M059J (cell line): ENCODE measurements at places on chromosomes 12 and 14.

GRCh38 chr14:68469208-68469713 is 323.6 kb downstream of the ZFP36L1 start:
- DNase-seq = no peak

GRCh38 chr12:111101003-111101402 is 180.6 kb upstream of the MYL2 start:
- no peak for DNase-seq

GRCh38 chr12:69275471-69275891 is 36.1 kb downstream of the CPSF6 start:
- no peak for DNase-seq

DNA sequence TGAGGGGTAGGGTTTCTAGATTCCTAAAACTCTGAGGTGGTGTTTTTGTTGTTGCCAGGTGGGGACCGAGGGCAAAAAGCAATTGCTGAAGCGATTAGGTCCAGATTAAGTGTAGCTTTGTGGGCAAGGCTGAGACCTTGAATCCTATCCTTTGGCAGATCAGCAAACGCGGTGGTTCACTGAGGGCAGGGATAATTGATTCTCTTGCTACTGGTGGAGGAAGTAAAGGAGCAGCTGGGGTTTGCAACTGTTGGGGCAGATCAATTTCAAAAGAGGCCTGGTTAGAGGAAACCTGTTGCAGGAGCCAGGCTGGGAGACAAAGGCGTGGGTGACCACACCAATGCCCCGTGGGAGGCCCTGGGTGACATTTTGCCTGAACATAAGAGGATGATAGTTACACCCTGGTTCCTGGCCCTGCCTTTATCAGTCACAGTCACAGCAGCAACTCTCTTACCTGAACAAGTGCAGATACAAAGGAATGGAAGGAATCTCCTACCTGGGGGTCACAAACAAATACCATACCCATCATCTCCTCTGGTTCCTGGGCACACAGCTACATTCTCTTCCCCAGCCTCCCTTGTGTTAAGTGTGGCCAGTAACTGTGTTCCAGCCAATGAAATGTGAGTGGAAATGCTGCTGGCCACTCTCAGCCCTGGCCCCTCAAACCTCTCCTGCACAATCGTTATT is 43.3 kb upstream of the RASSF3 start:
- no peak for DNase-seq

- DNase-seq = no peak
These were observed 12.2 kb downstream of the RAPGEF3 start for GRCh38 chr12:47746523-47746922.

DNA sequence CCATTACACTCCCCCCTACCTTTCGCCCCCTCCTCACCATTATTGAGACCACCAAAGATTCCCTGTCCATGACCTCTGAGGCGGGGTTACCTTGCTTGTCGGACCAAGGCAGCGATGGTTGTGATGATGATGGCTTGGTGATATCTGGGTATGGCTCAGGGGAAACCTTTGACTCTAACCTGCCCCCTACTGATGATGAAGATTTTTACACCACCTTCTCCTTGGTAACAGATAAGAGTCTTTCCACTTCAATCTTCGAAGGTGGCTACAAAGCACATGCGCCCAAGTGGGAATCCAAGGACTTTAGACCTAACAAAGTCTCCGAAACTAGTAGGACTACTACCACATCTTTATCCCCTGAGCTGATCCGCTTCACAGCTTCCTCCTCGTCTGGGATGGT is 350.2 kb downstream of the DIO2 start:
- no peak for DNase-seq

GRCh38 chr12:89468648-89469326 is 55.8 kb downstream of the GALNT4 start:
- no peak for DNase-seq
